Stimulated activated CD8-positive, alpha-beta memory T cell treated with anti-CD3 and anti-CD28 coated beads, Interleukin-4, amount 100 ng/mL, for 48 hours (primary cell): ENCODE measurements at places on chromosomes 3 and 15.

GRCh38 chr15:75050283-75050682, 26.9 kb downstream of the PPCDC start:
- DNase-seq = no peak

DNA sequence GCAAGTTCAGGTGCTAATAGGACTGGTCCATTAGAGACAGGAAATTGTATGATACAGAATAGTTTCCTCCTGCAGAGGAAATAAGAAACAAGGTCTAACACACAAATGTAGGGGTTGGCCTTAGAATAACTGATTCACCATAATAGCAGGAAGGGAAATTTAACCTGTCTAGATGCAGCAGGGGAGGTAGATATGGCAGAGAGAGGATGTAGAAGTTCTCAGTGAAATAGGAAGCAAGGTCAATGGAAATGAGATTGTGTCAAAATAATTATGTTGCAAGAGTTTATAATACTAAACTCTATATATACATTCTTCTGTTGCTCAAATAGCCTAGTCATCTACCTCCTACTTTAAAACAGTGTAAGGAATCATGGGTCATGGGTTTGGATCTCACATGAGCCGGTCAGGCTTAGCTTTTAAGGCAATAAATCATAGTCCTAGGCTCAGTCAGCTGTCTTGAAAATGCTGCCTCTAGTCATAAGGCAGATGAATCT, 17.0 kb downstream of the BCL2A1 start:
- DNase-seq = no peak

DNA sequence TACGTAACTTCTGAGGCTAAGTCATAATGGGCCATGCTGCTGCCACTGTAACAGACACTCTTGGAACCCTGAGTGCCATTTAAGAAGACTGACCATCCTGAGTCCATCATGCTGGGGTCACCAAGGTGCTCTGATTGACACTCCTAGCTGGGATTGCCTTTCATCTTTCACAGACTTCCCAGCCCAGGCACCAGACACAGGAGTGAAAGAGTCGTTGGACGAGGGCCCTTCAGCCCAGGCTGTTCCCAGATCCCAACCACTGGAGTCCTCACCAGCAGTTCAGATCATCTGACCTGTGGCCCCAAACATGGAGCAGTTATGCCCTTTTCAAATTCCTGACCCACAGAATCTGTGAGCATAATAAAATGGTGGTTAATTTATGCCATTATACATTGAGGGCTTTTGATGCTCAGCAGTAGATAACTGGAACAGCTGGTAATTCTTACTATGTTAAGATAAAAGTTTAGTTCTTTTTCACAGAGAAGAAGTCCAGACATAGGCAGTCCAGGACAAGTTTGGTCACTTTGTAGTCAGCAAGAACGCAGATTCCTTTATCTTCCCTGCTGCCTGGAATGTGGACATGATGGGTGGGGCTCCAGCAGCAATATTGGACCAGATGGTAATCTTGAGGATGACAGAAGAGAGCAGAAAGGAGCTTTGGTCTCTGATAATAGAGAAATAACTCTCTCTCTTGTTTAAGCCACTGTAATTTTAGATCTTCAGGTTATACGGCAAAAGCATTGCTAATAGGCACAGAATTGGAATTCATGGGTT, 7.3 kb upstream of the EHD4 start:
- DNase-seq = no peak

DNA sequence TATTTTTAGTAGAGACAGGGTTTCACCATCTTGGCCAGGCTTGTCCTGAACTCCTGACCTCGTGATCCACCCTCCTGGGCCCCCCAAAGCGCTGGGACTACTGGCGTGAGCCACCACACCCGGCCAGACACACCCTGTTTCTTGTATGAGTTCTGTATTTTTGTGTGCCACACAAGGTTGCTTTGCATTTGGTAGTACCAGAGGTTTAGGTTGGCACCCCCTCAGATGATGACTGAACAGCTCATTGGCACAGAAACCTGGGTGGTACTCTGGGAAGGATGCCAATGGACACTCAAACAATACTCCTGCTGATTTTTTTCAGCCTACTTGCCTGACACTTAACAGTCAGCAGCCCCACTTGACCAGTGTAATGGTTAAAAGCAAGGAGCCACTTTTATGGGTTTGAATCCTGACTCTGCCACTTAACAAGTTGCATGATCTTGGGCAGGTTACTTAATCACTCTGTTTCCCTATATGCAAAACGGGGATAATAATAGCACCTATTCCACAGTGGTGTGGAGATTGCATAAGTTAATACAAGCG, 39.2 kb upstream of the BCL2A1 start:
- DNase-seq = no peak

GRCh38 chr15:32721596-32721995, 3.8 kb downstream of the GREM1 start:
- DNase-seq = no peak

DNA sequence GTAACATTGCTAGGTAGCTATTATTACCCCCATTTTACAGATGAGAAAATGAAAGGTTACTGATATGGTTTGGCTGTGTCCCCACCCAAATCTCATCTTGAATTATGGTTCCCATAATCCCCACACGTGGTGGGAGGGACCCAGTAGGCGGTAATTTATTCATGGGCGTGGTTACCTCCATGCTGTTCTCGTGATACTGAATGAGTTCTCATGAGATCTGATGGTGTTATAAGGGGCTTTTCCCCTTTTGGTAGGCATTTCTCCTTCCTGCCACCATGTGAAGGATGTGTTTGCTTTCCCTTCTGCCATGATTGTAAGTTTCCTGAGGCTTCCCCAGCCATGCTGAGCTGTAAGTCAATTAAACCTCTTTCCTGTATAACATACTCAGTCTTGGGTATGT, 252.1 kb downstream of the OPA1 start:
- no peak for DNase-seq

- no peak for DNase-seq
Measured at GRCh38 chr3:114364806-114365654, 71.2 kb downstream of the TIGIT start.

- no peak for DNase-seq
Measured at GRCh38 chr3:105365391-105366325, 1.1 kb upstream of the ALCAM start.

DNA sequence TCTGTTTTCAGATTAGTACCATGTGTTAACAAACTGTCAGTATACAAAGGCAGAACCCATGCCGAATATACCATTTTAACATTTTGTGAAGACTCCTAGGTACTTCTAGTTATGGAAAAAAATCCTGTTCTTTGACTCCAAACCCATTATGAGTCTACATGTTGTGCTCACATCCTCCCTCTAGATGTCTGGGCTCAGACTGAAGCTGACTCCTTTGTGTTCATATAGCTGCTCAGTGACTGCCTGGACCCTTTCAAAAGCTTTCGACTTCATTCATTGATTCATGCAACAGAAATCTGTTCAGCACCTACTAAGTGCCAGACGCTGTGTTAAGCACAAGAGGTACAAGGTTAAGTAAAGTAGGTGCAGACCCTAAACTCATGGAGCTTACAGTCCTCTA, 60.5 kb downstream of the MEGF11 start:
- DNase-seq = no peak

GRCh38 chr3:121072133-121072532, 164.1 kb downstream of the STXBP5L start:
- no peak for DNase-seq

GRCh38 chr3:152120601-152121269, 148.0 kb upstream of the MBNL1 start:
- no peak for DNase-seq

- DNase-seq = no peak
Measured at GRCh38 chr15:100266166-100266565, 75.6 kb downstream of the ADAMTS17 start.

DNA sequence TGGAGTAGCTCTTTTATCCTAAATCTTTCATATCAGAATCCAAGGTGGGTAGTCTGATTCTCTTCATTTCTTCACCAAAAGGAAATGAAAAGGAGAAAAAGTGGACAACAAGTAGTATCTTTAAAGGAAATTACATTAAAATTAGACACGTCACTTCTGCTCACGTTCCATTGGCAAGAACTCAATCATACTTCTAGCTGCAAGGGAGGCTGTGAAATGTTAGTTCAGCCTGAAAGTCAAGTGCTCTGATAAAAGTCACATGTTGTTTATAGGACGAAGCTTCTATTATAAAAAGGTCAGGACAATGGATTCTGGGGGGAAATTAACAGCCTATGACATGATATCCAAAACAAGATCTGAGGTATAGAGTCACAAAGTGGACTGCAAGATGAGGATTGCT, 164.6 kb upstream of the MCTP2 start:
- DNase-seq = no peak

DNA sequence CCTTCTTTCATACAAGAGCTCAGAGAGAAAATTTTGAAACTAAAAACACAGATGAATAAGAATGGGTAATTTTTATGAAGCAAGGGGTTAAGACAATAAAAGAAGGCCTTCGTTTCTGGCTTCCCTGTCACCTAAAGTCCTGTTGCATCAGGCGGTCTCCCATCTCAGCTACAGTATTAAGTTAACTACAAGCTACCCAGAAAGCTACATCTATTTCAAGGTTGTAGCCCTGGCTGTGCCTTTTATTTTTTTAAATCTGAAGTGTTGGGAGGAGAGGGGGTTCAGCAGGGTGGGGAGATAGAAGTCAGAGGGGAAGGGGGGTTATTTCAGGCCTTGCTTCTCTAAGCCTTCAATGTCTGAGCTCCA, 183.3 kb downstream of the TPRG1 start:
- DNase-seq = no peak

- peak; percentile 29 for DNase-seq
Measured at GRCh38 chr15:48644827-48645557, 517 bp downstream of the FBN1 start.

DNA sequence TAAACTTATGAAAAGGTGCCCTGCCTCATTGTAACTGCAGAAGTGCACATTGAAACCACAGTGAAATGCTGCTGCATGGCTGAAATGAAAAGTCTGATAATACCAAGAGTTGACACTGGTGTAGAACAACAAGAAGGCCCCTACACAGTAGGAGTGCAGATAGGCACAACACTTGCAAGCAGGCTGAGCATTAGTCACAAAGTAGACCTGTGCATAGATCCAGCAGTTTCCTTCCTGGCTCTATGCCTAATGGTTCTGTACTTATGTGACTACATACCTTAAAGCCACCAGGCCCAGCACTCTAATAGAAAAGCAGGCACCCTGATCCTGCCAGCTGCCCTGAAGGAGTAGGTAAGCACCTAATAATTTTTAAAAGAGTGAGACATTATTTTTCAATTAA, 41.8 kb downstream of the PRR23E start:
- no peak for DNase-seq

DNA sequence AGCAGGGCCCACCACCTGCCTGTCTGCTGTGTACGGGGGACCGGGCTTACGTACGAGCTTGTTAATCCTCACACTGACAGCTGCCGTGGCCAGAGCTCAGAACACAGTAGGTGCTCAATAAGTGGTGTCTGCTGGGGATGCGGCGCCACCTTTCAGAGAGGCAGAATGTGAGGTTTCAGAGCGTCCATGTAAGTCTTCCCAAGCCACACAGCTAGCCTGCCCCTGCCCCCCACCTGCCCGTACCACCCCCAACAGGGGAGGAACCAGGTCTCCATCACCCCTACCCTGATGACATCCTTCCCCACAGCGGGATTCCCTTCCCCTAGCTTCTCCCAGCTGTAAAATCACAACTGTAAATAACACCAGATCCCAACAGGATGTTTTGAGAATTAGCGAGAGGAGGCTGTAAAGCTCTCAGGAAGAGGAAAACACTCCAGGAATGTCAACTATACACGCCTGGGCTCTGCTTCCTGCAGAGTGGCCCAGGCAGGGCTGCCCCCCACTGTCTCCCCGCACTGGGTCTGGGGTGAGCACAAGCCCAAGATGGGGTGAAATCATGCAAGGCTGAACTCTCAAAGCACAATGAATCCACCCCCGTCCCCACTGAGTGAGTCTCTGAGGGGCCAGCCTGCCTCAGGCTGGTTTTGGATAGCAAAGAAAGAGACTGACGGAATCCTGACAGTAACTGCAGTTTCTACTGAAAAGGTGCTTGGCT, 250.1 kb upstream of the LYSMD4 start:
- no peak for DNase-seq

- no peak for DNase-seq
Measured at GRCh38 chr3:37506956-37507535, 332.7 kb upstream of the LRRFIP2 start.

DNA sequence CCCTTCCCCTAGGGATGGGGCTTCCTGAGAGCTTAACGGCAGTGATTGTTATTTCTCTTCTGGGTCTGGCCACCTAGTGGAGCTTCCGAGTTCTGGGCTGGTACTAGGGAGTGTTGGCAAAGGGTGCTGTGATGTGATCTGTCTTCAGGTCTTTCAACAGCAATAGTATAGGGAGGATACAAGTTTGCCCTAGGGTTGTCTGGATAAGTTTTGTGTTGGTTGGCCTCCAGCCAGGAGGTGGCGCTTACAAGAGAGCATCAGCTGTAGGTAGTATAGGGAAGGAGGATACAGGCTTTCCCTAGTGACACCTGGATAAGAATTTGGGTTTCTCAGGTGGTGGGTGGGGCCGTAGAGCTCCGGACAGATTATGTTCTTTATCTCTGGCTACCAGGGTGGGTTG, 19.2 kb upstream of the CPOX start:
- no peak for DNase-seq

GRCh38 chr3:120743556-120744195, 1.1 kb downstream of the GTF2E1 start:
- no peak for DNase-seq

DNA sequence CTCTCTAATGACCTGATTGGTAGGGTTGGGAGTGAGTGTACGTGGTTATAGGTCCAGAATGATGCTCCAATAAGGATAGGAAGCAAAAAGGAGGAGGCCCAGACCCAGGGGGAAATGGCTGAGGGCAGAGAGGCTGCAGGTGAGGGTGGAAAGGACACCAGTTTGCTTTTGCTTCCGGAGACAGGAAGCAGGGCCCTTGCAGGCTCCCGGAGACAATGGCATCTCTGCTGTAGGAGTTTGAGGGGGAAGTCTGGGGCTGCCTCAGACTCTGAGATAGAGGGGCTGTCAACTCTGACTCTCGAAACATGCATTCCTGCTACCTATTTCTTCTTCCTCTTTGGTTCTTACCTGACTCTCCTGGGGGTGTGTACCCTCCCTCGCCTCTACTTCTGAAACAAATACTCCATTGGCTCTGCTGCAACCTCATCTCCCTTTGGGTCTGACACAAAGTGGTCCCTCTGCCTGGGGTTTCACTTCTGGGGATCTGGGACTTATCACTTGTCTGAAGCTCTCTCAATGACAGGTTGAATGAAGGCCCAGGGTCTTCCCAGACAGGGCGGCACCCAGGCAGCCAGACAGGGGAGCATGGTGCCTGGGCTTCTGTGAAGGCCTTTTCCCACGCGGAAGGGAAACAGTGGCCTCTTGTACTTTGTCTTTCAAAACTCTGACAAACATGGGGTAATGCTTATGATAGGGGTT, 61.5 kb downstream of the CHRD start:
- no peak for DNase-seq

GRCh38 chr15:32716216-32716914, 1.4 kb upstream of the GREM1 start:
- no peak for DNase-seq

- peak; percentile 81 for DNase-seq
Measured at GRCh38 chr3:169149349-169149890, 514.1 kb downstream of the MECOM start.

GRCh38 chr3:65819896-65820295, 218.8 kb downstream of the MAGI1 start:
- DNase-seq = no peak
